Aorta (tissue), 5 donors: ENCODE measurements at places on chromosomes 16 and 17.
A peak's percentile ranks its signal among the peaks of the same experiment; 100 is the strongest.

- DNase-seq, result peak; percentile 79
Observed at GRCh38 chr17:47978324-47978723, 7.4 kb downstream of the CDK5RAP3 start.

DNA sequence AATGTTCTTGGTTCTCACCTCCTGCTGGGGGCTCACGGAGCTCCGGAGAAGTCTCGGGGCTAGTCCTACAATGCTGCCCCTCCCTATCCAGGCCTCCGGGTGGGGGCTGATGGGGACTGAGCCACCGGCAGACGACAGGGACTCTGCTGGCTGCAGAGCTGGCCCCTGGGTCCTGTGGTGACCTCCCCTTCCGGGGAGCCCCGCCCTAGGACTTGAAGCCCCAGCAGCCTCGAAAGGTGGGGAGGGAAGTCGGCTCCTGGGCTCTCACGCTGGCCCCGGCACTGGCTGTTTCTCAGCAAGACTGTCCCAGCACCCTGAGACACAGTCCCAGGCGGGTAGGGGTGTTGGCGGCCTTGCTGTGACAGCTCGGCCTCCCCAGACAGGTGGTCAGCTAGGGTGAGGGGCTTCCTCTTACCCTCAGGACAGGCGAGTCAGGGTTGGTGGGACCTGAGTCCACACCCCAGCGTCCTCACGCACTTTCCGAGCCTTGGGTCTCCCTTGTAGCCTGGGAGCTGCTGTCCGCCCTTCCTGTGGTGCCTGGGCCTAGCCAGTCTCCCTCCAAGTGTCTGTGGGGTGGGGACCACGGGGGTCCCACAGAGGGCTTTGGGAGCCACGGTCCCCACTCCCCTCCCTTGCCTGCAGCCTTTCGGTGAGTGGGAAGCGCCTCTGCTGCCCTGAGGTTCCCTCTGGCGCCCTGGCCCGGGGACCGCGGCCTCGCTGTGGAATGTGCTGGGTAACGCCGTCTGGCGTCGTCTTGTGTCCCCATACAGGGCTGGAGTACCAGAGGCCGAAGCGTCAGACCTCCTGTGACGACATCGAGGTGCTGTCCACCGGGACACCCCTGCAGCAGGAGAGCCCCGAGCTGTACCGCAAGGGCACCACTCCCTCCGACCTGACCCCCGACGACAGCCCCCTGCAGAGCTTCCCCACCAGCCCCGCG lies 76.6 kb downstream of the KLHDC4 start:
- no peak for DNase-seq

DNA sequence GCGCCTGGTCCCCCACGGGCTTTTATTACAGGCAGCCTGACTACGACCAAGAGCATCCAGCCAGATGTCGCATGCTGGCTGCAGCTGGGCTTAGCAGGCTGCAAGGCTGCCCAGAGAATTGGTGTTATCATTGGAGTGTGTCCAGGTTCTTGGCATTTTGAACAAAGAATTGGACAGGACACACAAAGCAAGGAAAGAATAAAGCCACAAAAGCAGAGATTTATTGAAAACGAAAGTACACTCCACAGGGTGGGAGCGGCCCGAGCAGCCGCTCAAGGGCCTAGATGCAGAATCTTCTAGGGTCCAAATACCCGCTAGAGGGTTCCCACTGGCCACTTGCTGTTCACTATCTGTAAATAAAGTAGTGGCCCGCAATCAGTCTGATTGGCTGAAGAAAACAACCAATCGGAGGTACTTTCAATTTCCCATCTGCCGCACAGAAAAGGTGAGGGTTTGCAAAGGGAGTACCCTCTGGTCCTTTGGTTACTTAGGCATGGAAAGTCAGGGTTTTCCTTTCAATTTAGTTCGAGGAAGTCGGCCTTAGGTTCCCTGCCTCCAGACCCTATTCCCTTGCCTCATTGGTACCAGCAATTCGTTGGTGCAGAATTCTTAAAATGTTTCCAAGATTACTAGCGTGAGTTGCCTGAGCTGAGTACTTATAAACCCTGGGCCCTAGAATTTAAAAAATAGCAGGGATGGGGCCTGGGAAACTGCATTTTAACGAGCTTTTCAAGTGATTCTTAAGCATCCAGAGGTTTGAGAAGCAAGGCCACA lies 38.5 kb upstream of the CNEP1R1 start:
- no peak for DNase-seq

- DNase-seq, result no peak
Observed at GRCh38 chr16:75011634-75012307, 12.9 kb downstream of the ZNRF1 start.

GRCh38 chr17:76556765-76557367 lies 17.0 kb downstream of the PRCD start:
- DNase-seq, result no peak

- no peak for DNase-seq
Observed at GRCh38 chr17:34366010-34366409, 3.0 kb upstream of the CCL1 start.

DNA sequence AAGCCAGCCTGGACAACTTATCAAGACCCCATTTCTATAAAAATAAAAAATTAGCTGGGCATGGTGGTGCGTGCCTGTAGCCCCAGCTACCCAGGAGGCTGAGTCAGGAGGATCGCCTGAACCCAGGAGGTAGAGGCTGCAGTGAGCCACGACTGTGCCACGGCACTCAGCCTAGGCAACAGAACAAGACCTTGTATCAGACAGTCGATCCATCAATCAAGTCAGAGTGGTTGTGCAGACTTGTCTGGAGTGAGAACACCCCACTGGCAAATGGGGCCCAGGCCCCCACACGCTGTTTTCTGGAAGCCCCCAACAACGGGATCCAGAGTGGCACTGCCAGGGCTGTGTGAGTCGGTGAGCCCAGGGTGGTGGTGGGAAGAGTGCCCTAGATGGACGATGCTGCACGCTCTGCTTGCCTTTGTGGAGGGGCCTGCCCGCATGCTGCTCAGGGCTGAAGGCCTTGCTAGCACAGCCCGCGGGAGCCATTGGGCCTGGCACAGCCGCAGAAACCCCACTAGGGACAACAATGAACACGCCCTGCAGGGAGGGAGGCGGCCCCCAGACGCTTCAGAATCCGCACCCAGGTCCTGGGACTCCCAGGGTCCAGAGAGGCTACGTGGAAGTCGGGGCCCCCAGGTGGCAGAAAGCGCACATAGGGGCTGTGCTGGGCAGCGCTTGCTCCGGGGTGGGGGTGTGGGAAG lies 80.1 kb upstream of the GNG13 start:
- DNase-seq, result peak; percentile 22

GRCh38 chr16:76784530-76784929 lies 406.5 kb upstream of the MON1B start:
- no peak for DNase-seq

DNA sequence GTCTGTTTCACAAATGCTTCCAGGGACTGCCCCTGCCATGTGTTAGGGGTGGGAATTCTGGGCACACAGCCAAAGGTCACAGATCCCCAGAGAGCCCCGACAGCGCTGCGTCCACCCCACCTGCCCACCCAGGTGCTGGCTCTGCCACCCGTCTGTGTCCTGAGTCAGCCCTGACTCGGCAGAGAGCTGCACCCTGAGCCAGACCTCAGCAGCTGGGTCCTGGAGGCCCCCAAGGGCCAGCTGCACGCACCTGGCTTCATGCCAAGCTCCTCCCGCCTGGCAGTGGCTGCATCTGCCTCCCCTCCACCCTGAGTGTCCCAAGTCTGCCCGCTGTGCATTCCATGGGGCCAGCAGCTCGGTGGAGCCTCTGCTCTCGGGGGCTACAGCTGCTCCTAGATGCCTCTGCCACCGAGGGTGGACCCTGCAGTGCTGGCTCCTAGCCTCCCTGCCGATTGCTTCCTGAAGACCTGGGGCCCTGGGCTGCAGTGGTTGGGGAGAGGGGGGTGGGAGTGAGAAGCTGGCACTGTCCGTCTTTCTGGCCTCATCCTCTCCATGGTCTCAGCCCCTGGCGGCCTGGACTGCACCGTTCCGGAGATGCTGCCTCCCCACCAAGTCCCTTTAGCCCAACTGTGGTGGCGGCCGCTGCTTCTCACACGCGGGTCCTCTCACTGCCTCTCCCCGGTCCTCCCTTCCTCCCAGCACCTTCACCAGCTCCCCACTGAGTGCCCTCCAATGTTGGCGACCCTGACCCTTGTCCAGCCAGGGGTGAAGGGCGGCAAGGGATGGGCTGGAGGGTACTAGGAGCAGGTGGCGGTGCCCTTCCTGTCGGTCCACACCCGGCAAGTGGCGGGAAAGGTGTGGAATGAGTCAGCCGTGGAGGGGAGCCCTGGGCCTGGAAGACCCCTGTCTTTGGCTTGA lies 3.0 kb downstream of the SECTM1 start:
- DNase-seq, result peak; percentile 78

GRCh38 chr17:6444571-6445335 lies 498 bp downstream of the PIMREG start:
- DNase-seq, result no peak

DNA sequence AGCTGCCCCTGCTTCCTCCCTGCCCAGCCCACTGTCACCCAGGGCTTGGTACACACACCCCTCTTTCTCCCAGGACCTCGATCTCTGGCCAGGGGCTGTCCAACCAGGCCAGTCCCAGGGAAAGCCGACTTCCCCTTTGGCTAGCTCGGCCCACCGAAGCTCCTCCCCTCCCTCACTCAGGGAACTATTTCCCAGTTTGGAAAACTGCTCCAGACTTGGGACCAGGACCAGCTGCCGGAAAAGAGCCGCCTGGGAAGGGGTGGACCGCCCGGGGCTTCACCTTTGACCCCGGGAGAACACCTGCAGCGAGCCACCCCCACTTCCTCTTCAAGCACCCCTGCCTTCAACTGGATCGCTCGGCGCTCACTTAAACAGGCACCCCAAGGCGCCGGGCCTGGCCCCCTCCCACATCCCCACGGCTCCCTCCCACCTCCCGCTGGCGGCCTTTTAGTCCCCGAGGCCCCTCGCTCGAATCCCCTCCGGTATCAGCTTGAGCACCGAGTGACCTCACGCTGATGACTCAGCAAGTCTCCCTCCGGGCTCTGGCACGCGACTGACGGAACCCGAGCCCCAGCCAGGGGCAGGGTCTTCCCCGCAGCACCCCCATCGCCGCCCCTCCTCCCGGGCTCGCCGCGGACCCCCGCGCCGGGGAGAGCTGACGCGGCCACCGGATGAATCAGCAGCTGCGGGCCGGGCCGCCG lies 934 bp downstream of the MAFG start:
- peak; percentile 91 for DNase-seq

DNA sequence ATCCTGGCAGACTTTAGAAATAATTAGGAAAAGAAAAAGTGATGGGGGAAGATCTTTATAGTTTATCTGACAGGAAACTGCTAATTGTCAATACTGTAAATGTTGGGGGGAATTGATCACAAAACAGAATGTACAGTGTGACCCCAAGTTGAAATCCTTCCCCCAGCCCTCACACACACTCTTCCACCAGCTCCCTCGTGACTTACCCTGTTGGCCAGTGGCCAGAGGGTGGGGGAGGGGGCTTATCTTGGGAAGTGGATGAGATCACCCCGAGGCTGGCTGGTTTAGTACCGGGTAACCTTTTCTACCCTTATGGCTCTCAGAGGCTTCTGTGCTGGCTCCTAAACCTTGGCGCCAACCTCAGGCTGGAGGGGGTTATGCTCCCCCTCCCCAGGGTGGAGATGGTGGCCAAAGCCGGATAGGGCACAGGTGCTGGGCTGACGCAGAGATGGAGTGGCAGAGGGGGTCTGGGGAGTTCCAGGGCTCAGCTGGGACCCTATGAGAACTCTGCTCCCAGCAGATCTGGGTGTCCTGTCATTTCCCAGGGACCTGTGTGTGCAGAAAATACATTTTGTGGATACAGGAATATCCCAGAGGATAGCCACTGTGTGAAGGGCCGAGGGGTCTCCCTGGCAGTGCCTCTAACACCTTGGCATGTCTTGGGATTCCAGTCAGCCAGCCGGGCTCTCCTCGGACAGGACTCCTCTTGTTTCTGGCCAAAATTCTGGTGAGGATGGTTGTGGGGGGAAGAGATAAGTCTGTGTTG lies 18.6 kb downstream of the CDH16 start:
- peak; percentile 86 for DNase-seq

DNA sequence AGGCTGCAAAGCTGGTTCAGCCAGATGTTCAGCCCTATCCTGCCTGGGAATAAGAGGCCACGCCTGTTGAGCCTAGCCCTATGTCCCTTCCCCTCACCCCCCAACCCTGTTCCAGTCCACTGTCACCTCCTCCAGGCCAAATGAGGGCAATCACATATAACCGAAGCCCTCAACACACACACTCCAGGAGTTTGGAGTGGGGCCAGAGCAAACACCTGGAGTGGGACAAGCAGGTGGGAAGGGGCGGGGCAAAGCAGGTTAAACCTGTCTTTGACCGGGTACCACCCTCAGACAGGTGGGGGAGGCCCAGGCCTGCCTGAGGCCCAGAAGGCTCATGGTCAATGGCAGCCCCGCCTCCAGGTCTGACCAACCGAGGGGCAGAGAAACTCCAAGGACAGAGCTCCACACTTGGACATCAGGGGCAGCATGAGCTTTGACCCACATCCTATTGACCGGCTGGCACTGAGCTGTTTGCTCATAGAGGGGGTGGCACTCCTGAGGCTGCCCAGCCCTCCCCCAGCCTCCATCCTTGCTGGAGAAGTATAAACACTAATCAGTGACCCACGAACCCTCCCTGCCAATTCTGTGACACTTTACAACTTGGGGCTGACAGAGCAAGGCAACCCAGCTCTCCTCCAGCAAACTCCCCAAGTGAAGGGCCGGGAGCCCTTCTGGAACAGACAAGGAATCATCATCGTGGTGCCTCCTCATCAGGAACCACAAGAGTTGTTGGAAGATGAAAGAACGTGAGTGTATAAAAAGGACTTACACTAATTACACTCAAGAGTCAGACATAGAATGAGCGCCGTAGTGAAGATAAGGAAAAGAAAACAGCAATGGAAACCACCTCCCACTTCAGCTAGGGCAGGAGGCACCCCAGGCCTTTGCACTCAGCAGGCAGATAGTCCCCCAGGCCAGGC lies 1.5 kb downstream of the ESRP2 start:
- peak; percentile 49 for DNase-seq

DNA sequence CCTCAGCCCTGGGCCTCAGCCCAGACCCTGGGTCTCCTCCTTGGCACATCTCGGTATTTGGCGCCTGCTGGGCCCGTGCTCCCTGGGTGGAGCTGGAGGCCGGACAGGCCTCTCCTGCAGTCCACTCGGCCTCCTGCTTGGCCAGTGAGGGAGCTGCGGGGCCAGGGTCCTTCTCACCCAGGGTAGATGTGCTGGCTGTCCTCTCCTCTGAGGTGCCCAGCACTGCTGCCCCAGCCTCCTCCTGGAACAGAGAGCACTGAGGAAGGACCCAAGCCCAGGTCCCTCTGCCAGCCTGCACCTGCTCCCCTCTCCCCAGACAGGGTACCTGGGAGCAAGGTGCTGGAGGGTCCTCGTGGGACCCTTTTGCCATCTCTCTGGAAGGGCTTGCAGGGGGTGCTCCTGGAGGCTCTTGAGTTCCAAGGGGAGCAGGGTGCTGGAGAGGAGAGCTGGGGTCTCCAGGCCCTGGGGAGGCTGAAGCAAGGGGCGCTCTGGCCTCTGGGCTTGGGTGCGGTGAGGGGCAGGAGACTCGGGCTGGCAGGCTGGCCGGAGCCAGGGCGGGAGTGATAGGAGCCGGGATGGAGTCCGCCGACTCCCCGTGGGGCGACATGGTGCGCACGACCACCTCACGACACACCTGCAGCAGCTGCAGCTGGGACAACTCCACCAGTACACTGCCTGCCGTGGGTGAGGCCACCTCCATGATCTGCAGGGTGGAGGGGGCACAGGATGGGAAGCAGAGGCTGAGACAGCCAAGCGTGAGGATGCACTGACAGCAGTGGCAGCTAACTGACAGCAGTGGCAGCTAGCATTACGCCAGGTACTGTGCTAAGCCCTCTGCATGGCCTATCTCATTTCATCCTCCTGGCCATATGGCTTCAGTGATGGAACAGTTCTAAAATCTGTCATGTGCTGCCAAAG lies 17.8 kb downstream of the TSPOAP1 start:
- peak; percentile 74 for DNase-seq
